ENCODE measurements at places on chromosomes 4 and X. TPM values are rescaled to one million over a fixed set of nuclear protein-coding genes. Genes with fewer than 3 reads are reported as not detected.

The ERVMER34-1 gene
- total RNA-seq = under 0.01 TPM

The PABPC1L2A gene
- total RNA-seq = not detected

The PAGE2B gene
- not detected for total RNA-seq

The KDR gene
- 4.7 TPM for total RNA-seq

The ADH7 gene
- total RNA-seq = not detected

The TKTL2 gene
- not detected for total RNA-seq

The NWD2 gene
- not detected for total RNA-seq

The ZNF41 gene
- total RNA-seq = 6.2 TPM

The KLB gene
- total RNA-seq = not detected

The MTCP1 gene
- 7.6 TPM for total RNA-seq

The FRG2 gene
- total RNA-seq = not detected

The GPC4 gene
- total RNA-seq = not detected

The HPGDS gene
- not detected for total RNA-seq

The CPLX1 gene
- not detected for total RNA-seq

The SATL1 gene
- not detected for total RNA-seq

The CDX4 gene
- not detected for total RNA-seq

The DAPP1 gene
- total RNA-seq = not detected

The DIPK2B gene
- not detected for total RNA-seq

Measured in melanocyte of skin (primary cell).